Trophoblast cell (in vitro differentiated cells and primary cell): ENCODE measurements at places on chromosomes 7 and 10.

DNA sequence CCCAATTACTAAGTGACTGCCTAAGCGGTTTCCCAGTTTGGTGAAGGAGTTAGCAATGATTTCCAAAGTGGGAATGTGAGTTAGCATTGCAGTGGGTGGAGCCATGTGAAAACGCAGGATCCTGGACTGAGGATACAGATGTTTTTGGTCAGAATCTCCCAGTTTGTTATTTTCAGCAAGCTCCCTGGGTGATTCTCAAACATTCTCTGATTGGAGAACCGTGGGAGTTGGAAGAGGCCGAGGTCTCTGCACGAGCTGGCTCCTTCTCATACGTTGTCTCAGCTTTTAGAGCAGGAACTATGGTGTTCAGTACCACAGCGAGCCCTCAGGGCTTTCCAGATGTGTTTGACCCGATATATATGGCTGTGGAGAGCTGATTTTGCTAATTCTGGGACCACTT, 396.5 kb upstream of the NPVF start:
- no peaks in the 10 kb centered on the region for H3K27me3 ChIP-seq
- H3K27ac ChIP-seq, result no peak overlapping the region
- DNase-seq, result no peak
- H3K36me3 ChIP-seq, result no peaks in the 10 kb centered on the region
- H3K4me3 ChIP-seq, result no peak overlapping the region

GRCh38 chr7:103632972-103633371, 187.0 kb upstream of the SLC26A5 start:
- no peak overlapping the region for H3K4me3 ChIP-seq
- no peak overlapping the region for H3K27ac ChIP-seq
- DNase-seq, result no peak
- H3K4me1 ChIP-seq, result no peaks in the 10 kb centered on the region
- no peaks in the 10 kb centered on the region for H3K27me3 ChIP-seq

DNA sequence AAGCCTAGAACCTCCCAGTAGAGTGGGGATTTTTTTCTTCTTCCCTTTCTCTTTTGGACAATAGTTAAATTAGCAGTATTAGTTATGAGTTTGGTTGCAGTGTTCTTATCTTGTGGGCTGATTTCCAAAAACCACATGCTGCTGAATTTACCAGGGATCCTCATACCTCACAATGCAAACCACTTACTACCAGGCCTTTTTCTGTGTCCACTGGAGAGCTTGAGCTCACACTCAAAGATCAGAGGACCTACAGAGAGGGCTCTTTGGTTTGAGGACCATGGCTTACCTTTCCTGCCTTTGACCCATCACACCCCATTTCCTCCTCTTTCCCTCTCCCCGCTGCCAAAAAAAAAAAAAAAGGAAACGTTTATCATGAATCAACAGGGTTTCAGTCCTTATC, 5.4 kb downstream of the OPN1SW start:
- peaks cover 22% of the 10 kb centered on the region for H3K36me3 ChIP-seq
- H3K4me3 ChIP-seq, result no peak overlapping the region
- no peaks in the 10 kb centered on the region for H3K27me3 ChIP-seq

- no peaks in the 10 kb centered on the region for H3K27me3 ChIP-seq
- H3K27ac ChIP-seq, result no peak overlapping the region
- no peak overlapping the region for H3K4me3 ChIP-seq
- H3K4me1 ChIP-seq, result no peaks in the 10 kb centered on the region
- H3K36me3 ChIP-seq, result no peaks in the 10 kb centered on the region
Measured at GRCh38 chr7:115869801-115870200, 160.8 kb downstream of the TFEC start.

DNA sequence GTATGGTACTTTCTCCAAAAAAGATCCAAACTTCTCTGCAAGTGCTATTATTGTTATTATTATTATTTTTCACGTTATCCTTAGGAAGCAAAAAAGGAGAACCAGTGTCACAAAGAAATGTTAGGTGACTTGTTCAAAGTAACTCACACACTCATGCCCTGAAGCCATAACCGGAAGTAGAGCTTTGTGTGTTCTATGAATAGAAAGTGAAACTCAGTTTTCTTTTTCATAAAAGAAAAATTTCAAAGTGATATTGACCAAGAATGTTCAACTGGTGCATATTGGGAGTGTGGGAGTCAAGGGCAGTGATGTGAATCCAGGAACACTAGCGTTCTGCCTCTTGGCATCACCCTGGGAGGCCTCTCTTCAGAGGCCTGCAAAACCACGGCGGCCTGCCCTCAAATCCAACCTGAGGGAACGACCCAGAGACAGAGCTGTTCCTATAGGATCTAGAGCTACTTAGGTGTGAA, 106.1 kb downstream of the PRKCQ start:
- no peaks in the 10 kb centered on the region for H3K36me3 ChIP-seq
- no peak overlapping the region for H3K4me3 ChIP-seq
- H3K4me1 ChIP-seq, result no peaks in the 10 kb centered on the region
- no peaks in the 10 kb centered on the region for H3K27me3 ChIP-seq
- H3K27ac ChIP-seq, result no peak overlapping the region
- no peak for DNase-seq

- no peak for DNase-seq
- H3K4me1 ChIP-seq, result no peaks in the 10 kb centered on the region
- no peaks in the 10 kb centered on the region for H3K27me3 ChIP-seq
Measured at GRCh38 chr7:45911311-45911710, 9.8 kb downstream of the IGFBP3 start.

DNA sequence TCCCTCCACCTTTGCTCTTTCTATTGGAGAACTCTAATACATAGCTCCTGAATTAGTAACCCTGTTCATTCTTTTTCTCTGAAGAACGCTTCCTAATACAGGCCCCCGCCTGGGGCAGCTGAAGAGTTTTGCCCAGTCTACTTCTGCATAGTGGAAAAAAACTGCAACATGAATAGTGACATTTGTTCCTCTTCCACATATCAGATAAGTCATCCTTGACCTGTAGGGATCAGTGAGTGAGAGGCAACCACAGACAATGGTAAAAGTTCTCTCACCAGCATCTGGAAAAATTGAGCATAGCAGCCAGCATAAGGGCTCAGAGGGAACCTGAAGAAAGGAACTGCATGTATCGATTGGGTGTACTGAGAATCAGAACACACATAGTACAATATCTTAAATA, 262.0 kb downstream of the STK31 start:
- no peak overlapping the region for H3K4me3 ChIP-seq
- peak; percentile 30 for DNase-seq

DNA sequence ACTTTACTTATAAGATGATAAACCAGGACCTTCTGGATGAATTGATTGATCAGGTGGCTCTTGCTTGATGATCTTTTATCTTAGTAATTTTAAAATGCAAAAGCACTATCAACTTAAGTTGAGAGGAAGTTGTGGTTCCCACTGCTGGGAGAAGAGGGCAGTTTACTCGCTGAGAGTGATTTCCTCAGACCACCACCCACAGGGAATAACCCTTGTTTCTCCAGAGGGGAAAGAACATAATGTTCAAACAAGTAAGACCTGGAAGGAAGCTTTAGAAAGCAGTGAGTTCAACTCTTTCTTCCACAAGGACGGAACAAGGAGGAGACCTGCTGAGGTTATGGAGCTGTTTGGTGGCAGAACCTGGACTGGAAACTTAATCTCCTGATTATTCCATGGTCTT, 138.7 kb downstream of the FAM204A start:
- H3K4me3 ChIP-seq, result no peak overlapping the region
- no peaks in the 10 kb centered on the region for H3K4me1 ChIP-seq
- no peak overlapping the region for H3K27ac ChIP-seq
- no peaks in the 10 kb centered on the region for H3K27me3 ChIP-seq
- DNase-seq, result no peak

- H3K27me3 ChIP-seq, result no peaks in the 10 kb centered on the region
- no peak overlapping the region for H3K27ac ChIP-seq
- no peaks in the 10 kb centered on the region for H3K4me1 ChIP-seq
Measured at GRCh38 chr7:32462977-32463376, 27.2 kb downstream of the LSM5 start.

- peaks cover 4% of the 10 kb centered on the region for H3K27me3 ChIP-seq
- no peaks in the 10 kb centered on the region for H3K36me3 ChIP-seq
- H3K27ac ChIP-seq, result no peak overlapping the region
- H3K4me3 ChIP-seq, result no peak overlapping the region
Measured at GRCh38 chr10:84608126-84608525, 279.7 kb downstream of the CCSER2 start.

- peaks cover 10% of the 10 kb centered on the region for H3K27me3 ChIP-seq
- no peaks in the 10 kb centered on the region for H3K36me3 ChIP-seq
- H3K4me3 ChIP-seq, result peak overlapping the region; percentile 20
- H3K27ac ChIP-seq, result no peak overlapping the region
- peak; percentile 55 for DNase-seq
Measured at GRCh38 chr10:7667262-7668141, 736 bp upstream of the ITIH5 start.

GRCh38 chr7:90701771-90702170, 105.7 kb downstream of the CDK14 start:
- H3K4me3 ChIP-seq, result no peak overlapping the region
- H3K27me3 ChIP-seq, result no peaks in the 10 kb centered on the region
- no peaks in the 10 kb centered on the region for H3K36me3 ChIP-seq
- no peak overlapping the region for H3K27ac ChIP-seq
- no peak for DNase-seq
- H3K4me1 ChIP-seq, result no peaks in the 10 kb centered on the region

- H3K4me3 ChIP-seq, result no peak overlapping the region
- H3K27me3 ChIP-seq, result no peaks in the 10 kb centered on the region
- H3K36me3 ChIP-seq, result no peaks in the 10 kb centered on the region
- DNase-seq, result no peak
Measured at GRCh38 chr7:84372712-84373111, 178.1 kb upstream of the SEMA3A start.

DNA sequence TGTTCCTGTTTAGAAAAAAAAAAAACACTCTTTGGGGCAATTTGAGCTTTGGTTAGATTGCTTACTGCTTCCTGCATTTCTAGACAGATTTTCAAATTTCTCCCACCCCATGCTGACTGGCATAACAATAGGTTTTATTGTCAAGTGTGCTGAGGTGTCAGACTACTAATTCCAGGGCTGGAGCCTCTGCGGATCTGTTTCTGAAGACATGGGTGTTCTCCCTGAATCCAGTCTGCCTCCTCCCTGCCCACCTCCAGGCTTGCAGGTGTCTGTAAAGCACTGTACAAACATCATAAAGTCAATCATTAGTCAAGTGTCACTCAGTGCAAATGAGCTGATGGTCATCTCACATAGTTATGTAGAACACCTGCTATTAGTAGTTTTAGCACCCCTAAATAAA, 292.4 kb downstream of the GATA3 start:
- H3K36me3 ChIP-seq, result no peaks in the 10 kb centered on the region
- no peak overlapping the region for H3K27ac ChIP-seq
- peaks cover 2% of the 10 kb centered on the region for H3K4me1 ChIP-seq

DNA sequence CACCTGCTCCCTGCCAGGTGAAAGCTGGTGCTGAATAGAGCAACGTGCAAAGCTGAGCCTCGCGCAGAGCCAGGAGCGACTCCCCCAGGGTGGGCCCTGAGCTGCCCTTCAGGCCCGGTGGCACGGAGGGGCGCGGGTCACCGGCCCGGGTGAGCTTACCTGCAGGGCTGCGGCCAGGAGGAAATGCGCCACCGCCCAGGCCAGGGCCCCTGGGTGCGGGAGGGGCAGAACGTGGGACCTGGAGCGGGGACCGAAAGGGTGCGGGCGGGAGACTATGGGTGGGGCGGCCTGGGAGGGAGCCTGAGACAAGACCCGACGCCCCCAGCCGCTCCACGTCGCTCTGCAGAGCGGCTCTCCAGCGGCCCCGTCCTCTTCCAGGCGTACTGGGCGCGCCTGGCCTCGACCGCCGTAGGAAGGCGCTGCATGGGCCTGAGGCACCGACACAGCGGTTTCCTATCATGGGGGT, 122.1 kb downstream of the BTAF1 start:
- H3K27ac ChIP-seq, result no peak overlapping the region
- no peaks in the 10 kb centered on the region for H3K4me1 ChIP-seq
- H3K4me3 ChIP-seq, result no peak overlapping the region

DNA sequence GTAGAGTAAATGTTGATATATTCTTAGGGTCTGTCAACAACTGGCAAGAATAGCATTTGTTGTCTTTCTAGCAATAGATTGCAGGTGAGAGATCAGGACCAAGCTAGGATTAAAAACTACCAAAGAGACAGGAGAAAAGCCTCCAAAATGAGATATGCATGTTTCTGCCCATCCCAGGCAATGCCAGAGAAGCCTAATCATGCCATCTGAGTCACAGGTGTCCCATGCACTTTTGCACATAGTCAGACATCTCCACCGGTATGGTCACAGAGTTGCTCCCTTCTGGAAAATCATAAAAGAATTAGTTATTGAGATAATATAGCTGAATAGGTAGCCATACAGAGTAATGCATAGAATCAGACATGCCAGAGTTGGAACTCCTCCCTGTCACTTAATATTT, 50.6 kb downstream of the PDK4 start:
- no peak for DNase-seq
- H3K4me3 ChIP-seq, result no peak overlapping the region
- H3K27ac ChIP-seq, result no peak overlapping the region
- peaks cover 3% of the 10 kb centered on the region for H3K4me1 ChIP-seq
- no peaks in the 10 kb centered on the region for H3K36me3 ChIP-seq

DNA sequence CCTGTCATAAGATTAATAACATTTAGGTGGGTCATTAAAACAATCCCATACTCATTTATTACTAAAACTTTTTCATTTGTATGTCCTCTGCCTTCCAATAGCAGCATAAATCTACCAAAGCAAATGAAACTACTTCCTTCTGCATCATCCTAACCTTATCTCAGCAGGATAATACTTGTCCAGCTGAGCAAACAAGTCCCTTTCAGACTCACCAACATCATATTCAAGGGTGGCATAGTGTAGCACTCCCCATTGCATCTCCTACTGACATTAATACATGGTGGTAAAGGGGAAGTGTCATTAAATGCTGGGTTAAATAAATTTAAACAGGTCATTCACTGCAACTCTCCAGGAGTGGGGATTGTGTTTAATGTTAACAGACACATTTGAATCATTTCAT, 3.4 kb upstream of the MINDY3 start:
- H3K27me3 ChIP-seq, result no peaks in the 10 kb centered on the region
- H3K4me3 ChIP-seq, result no peak overlapping the region
- no peaks in the 10 kb centered on the region for H3K36me3 ChIP-seq
- H3K27ac ChIP-seq, result no peak overlapping the region
- DNase-seq, result no peak
- H3K4me1 ChIP-seq, result no peaks in the 10 kb centered on the region

DNA sequence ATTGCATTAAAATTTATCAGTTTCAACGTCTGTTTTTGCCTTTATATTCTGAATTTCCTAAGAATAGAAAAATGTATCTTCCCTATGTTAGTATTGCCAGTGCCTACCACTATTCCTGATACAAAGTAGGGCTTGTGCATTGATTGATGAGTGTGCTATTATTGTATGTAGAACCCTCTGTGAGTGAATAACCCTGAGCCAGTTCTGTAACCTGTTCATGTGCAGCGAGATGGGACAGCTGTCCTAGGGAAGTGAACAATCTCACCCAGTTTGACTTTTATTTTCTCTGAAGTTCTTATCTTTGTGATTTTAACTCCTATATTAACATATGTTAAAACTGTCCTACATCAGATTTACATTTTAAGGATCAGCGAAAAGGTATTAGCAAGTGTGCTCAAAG, 178.4 kb upstream of the ADO start:
- no peak overlapping the region for H3K4me3 ChIP-seq
- H3K4me1 ChIP-seq, result no peaks in the 10 kb centered on the region
- no peaks in the 10 kb centered on the region for H3K36me3 ChIP-seq
- DNase-seq, result no peak
- H3K27ac ChIP-seq, result no peak overlapping the region

- DNase-seq, result peak; percentile 31
- H3K36me3 ChIP-seq, result no peaks in the 10 kb centered on the region
- H3K4me1 ChIP-seq, result no peaks in the 10 kb centered on the region
- H3K27ac ChIP-seq, result no peak overlapping the region
Measured at GRCh38 chr10:105797234-105797890, 1156.3 kb downstream of the SORCS3 start.
